Kidney glomerular epithelial cell (primary cell): ENCODE measurements at places on chromosomes 7 and 10.

- DNase-seq = no peak
Observed at GRCh38 chr10:3868271-3868664, 83.3 kb upstream of the KLF6 start.

GRCh38 chr10:113802997-113803396 is 50.9 kb downstream of the DCLRE1A start:
- DNase-seq = no peak

DNA sequence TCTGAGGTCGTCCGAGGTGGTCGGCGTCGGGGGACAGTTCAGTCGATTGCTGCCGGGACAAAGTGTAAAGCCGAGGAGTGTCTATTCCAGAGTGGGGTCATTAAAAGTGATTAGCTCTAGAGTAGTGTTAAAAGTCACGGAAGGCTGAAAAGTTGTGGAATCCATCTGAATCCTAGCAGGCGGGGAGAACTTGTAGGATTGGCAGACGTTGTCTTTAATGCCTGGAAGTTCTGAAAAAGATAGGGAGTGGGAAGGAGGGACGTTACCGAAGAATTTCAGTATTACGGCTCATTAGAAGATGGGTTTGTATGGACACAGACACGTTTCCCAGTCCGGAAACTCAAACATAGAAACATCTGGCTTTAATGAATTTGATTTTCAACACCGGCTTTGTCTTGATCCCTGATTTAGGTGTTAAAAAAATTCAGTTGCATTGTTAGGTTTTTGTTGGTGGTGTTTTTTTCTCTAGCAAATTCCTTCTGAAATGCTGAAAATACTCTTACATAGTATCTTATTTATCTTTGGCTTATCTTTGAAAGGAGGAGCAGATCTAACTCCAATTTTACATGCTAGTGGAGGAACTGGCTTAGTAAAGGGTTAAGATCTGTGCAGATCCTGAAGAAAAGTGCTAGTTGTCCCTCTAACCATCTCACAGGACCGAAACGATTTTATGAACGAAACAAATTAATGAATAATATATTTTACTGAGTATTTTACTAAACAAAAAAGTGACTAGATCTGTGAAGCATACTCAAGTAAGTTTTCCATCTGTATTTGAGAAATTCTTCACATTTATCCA is 900 bp downstream of the MKLN1 start:
- peak; percentile 49 for DNase-seq

DNA sequence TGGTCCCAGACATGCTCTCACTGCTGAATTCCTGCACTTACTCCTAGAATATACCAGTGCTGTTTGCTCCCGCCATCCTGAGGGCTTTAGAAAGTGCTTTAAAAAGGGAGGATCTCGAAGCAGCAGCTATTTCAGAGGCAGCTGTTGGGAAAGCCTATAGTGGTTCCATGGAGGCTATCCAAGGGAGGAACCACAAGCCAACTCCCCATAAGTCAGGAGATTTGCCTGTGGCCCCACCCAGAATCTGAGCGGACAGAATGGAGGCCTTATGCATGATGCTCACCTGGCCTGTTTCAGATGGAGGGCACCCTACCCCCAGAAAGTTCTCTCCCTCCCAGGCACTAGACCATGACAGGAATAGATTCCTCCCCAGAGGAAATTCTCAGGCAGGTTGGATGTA is 2.3 kb upstream of the KCNIP2 start:
- DNase-seq = no peak

GRCh38 chr10:97006364-97006763 is 174.3 kb downstream of the LCOR start:
- no peak for DNase-seq

GRCh38 chr7:20447021-20447650 is 116.4 kb downstream of the ITGB8 start:
- DNase-seq = no peak

DNA sequence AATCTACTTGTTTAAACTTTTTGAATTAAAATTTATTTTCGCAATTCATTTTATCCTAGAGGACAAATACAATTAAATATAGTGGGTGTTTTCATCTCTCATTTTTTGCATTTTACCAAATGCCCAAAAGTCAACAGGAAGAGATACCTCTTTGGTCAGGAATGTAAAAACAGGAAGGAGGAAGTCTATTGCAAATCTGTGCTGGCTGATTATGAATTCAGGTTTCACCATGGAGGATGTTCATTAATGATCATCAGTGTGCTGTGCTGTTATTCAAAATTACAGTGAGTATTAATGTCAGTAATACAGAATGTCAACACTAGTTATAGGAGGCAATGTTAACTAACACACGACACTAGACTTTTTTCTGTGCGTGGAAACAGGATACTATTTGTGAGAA is 24.7 kb downstream of the EXOC6 start:
- DNase-seq = no peak

- no peak for DNase-seq
Observed at GRCh38 chr10:10891124-10892082, 126.3 kb upstream of the CELF2 start.

DNA sequence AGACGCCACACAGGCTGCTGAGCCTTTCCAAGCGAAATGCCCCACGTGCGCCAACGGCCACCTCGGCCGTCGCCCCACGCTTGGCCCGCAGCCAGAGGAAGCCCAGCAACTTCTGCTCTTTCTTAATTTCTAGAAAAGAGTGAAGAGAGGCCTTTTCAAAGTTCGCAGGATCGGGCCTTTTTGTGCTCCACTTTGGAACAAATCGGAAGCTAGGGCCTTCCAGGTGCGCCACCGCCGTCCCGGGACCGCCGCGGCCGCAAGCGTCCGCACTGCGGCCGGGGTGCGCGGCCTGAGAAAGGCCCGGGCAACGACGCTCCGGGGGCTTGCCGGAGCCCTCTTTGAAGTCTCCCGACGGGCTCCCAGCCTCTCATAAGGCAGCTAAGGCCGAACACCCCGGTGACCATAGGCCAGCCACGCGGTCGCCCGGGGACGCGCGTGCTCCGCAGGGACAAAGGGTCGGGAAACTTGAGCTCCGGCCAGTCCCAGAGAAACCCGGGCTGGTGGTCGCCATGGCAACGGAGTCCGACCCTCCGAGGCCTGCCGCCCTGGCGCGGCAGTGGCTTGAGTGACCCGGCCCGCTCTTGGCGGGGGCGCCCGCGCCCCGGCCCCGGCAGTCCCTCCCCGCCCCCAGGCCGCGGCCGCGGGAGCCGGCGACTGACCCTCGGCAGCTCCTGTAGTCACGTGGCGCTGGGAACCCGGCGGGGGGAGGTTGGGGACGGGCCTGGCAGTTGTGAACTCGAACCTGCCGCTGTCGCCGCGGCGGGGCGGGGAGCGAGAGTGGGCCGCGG is at the start of gene REPIN1:
REPIN1 (plus strand) TSS at position 727 of the 788 bp plus-strand sequence. CDS start 890 bp downstream, outside the sequence.
- DNase-seq = peak; percentile 46
